Ammon's horn (tissue), 1 donor: ENCODE measurements at places on chromosomes 6 and 20.
A peak's percentile ranks its signal among the peaks of the same experiment; 100 is the strongest.

GRCh38 chr6:166001359-166001758, 166.3 kb downstream of the TBXT start:
- no peak for DNase-seq

DNA sequence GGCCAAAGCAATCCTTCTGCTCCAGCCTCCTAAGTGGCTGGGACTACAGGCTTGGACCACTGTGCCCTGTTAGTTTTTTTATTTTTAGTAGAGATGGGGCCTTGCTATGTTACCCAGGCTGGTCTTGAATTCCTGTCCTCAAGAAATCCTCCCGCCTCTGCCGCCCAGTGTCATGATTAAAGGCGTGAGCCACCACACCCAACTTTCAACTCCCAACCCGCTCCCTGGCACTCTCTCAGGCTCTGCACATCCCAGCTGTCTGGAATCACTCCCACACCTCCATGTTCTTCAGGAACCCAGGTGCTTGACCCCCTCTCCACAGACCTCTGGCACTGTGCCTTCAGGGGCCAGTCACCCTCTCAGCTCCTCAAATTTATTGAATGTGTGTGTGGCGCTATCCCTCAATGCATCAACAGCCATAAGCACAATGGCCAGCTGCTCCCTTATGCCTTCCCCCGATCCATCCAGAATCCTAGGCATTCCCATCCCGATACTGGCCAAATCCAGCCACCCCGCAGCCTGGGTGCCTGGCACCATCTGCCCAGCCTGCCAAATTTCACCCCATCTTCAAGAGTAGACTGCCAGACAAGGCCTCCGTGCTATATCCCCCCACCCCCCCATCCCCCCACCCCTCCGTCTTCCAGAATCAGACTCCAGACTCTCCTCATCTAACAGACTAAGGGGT, 647 bp upstream of the POU5F1 start:
- DNase-seq = no peak

GRCh38 chr6:24935366-24936152, at the start of gene RIPOR2:
TSS of gene RIPOR2 (minus strand) at chr6:24935960. CDS start at chr6:24935898, 62 bp downstream.
- DNase-seq = peak; percentile 43

DNA sequence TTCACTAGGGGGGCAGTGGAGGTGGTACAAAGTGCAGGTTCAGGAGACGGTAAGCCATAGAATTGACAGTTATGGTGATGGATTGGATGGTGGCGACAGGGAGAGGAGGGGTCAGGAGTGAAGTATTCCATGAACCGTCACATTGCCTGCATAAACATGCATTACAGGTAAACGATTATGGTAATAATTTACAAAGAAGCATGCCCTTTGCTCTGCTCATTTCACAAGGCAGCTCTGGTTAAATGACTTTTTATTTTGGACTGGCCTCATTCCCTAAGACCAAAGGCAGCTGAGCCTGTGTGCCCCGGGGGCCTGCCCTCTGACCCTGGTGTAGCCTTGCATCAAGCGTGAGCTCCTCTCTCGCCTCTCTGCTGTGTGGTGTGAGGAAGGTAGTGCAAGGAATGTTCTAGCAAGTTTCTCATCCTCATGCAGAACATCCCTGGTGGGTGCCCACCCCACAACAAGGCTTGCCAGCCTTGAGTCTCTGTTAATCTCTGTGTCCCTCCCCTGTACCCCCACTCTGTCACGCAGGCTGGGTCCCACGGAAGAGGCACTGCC, 59.0 kb downstream of the PPP1R14C start:
- no peak for DNase-seq

DNA sequence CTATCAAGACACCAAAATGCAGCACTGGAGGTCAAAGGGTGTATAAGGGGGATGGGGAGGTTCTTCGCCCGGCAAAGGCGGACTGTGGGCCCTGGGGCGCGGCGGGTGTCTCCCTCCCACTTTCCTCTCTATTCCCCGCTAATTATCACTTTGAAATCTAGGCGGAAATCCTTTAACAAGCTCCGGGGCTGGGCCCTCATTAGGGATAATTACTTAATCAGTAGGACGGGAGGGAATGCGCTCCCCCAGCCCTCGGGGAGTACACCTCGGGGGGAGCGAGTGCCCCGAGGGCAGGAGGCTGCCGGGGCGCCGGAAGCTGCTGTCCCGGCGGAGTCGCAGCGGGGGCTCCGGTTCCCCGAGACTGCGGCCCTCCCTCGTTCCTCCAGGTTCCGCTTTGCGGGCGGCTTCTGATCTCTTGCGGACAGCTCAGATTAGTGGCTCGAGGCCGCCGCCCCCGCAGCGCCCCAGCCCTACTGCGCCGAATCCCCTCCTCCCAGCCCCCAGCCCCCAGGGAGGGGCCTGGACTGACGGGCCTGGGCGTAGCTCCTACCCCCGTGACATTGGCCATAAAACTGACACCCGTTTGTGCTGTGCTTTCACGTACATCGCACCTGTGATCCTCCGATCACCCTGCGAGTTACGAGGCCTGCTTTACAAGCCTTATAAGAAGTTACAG, 14.7 kb downstream of the MUCL3 start:
- DNase-seq = peak; percentile 29

DNA sequence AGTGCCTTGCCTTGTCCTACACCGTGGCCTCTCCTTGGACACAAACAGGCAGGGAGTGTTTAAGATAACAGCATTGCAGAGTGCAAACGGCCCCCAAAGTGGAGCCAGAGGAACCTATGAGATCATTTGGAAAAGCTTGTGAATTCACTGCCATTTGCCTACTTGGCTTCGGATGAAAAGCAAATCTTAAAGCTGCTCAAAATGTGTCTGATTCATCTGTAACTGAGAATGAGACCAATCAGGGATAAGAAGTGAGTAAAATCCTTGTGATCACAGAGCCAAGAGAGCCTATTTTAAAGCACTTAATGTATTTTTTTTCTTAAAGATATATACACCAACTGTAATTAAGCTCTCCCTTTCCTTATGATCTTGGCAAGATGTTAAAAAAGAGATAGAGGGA, 65.7 kb upstream of the BACH2 start:
- no peak for DNase-seq

- no peak for DNase-seq
These were observed 104.9 kb upstream of the CEP162 start for GRCh38 chr6:84332139-84333034.

- DNase-seq = no peak
These were observed 112.8 kb downstream of the ARHGAP18 start for GRCh38 chr6:129597023-129597713.

GRCh38 chr20:46028772-46029371, at the start of gene SLC12A5:
TSS of gene SLC12A5 (plus strand) at chr20:46029215. CDS start at chr20:46029345, 130 bp downstream.
- DNase-seq = peak; percentile 61
